RWPE1 (cell line): ENCODE measurements at places on chromosomes 4 and X.

DNA sequence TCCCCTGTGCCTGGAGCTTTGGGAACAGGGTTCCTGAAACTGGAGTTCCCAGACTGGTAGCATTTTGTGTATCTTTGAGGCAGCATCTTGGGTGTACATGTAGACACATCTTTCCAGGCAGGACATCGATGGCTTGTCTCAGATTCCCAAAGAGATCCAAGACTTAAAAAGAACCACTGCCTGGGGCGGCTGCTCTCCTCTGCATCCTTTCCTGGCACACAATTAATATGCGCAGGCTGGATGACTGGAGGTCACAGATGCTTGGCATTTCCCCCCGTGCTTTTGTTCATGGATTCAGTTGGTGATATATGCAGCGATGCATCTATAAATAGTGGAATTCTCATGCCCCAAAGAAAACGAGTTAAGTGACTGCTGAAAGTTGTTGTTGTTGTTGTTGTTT lies 80.5 kb downstream of the CLDN34 start:
- DNase-seq = no peak

DNA sequence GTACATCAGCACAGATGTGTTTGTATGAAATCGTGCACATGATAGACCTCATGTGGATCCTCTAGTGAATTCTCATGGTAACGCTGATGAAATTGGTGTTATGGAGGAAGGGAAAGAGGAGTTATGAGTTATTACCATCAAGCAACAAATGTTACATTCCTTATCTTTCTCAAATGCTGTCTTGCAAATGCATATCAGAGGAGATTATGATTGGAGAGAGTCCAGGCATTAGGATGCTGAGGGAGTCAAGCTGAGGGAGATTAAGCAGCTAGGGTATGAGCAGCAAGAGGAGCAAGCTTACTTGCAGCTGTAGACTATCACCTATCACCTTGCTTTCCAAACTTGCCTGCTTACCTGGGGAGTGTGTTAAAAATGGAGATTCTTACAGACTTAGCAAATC lies 36.8 kb upstream of the SFRP2 start:
- no peak for DNase-seq

GRCh38 chrX:97402903-97403302 lies 519.2 kb downstream of the RPA4 start:
- no peak for DNase-seq

DNA sequence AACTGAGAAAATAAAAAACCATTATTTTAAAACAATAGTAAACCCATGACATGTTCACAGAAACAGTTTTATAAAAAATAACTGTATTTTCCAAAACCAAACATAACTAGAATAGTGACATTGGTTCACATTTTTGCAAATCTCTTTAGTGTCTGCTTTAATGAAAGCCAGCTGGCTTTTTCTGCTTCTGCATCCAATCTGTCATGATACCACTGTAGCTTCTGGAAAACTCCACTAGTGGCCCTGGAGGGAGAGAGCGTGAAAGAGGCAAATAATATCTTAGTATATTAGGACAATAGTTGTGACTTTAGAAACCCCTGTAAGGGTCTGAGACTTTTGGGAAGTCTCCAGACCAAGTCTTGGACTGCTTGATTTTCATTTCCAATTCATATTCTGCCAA lies 31.1 kb downstream of the FGFBP1 start:
- DNase-seq = no peak

DNA sequence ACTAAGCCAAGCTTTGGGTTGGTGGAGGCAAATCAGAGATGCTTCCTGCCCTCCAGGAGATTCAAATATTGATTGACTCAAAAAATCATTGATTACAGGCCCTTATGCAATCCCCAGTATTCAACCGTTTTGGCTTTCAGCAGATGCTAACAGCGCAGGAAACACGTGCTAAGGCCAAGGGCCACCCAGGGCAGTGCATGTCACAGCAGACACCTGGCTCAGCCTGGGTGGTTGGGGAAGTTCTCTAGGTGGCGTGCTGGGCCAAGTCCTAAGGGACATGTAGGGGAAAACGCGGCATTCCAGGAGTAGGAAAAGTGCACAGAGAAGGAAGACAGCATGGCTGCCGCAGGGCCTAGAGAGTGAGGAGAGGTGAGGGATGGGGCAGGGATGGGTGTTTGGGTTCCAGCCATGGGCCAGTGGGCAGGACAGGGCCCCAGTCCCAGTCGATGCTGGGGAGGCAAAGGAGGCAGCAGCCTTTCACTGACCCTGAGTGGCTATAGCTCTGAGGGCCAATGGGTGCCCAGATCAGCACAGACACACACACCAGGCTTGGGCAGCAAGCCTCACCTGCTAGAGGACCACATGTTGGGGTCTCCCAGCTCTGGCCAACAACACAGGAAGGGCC lies 239.1 kb downstream of the EVC2 start:
- no peak for DNase-seq

DNA sequence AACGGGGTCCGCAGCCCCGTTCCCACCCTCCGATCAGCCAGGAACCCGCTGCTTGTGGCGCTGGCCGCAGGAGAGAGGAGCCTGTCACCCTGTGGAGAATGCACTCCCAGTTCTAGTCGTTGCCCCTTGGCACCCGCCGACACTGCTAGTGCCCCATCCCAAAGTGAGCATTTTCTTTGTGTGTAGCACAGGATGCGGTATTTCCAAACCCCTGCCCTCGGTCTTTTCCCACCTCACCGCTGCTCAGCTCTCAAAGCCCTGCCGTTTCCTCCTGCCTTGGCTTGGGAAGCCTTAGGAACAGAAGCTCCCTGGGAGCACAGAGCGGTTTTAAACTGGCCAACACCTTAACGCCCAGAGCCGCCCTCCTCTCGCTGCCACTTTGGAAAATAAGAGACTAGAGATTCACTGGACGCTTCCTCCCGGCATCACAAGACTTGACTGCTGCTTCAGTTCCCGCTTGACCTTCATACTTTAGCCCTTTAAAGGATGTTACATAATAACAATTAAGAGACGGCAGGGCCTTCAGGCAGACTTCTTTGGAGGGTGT lies 772 bp downstream of the CYP4V2 start:
- peak; percentile 46 for DNase-seq

- DNase-seq = no peak
Observed at GRCh38 chr4:120304801-120305200, 238.2 kb upstream of the MAD2L1 start.

- DNase-seq = no peak
Observed at GRCh38 chr4:3316146-3316545, 23.3 kb downstream of the RGS12 start.

DNA sequence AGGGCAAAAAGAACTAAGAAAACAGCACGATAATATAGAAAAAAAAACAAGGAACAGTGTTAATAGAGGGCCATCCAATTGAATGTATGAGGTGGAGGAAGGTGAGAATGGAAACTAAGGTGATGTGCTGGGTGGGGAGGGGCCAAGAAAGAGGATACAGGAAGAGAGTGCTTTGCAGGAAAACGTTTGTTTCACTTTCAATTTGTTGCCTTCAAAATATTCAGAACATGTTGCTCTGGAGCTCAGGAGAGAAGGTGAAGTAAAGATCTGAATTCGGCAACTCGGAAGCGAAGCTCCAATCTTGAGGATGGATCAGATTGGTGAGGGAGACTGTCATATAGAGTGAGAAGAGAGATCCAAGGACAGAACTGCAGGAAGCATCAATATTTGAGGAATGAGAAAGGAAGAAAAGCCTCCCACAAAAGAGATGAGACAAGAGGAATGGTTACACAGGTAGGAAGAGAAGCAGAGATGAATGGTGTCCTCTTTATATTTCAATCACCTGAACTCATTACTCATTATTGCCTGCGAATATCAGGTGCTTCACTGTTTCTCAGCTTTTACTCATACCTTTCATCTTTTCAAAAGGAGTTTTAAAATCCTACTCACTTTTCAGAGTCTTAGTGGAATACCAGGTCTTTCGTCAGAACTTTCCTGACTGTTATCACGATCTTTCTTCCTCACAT lies 14.7 kb upstream of the SEC24D start:
- DNase-seq = no peak

DNA sequence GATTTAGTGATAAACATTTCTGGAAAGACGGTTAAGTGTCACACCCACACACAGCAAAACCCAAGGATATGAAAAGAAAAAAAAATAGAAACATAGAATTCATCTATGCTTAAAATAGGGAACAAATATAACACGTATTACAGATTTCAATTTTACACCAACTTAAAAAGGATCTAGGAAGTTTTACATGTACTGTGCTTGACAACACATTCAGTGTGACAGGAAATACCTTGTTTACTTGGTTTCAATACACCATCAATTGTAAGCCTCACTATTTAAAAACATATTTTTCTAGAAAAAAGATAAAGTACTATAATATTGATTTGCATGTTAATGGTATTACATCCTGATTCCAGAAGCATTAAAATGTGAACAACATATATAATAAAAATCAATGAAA lies 77.0 kb upstream of the SPRY1 start:
- DNase-seq = no peak

DNA sequence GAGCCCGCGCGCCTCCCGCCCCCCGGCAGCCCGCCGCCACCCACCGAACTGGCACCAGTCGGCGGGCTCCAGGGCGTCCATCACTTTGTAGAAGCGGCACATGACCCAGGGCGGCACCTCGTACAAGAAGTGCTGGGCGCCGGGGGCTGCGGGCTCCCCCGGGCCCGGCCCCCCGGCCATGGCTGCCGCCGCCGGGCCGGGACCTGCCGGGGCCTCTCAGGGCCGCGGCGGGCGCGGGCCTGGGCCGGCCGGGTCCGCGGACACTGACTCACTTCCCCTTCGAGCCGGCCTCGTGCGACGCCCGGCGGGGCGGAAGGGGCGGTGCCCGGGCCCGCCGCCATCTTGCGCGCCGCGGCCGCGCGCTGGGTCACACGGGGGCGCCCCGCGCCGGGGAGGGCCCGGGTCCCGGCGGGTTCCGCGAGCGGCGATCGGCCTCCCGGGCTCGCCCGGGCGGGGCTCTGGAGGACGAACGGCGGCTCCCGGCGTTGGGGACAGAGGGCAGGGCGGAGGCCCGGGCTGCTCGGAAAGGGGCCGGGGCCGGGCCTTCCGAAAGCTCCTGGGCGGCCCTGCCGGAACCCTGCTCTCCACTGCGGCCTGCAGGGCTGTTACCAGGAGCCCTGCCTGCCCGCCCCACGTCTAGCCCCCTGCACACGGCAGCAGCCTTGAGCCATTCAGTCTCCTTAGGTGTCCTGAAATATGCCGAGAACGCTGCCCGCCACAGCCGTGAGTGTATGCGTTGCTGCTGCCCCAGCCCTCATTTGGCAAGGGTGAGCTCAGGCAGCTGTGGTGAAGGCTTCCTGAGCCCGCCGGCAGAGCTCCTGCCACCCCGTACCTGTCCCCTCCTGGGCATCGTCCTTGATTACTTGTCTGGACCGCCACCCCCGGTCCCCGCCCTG lies at the start of gene IRAK1:
IRAK1 (minus strand) TSS at position 270 of the 896 bp plus-strand sequence; CDS start at position 180, 90 bp downstream.
- peak; percentile 62 for DNase-seq

DNA sequence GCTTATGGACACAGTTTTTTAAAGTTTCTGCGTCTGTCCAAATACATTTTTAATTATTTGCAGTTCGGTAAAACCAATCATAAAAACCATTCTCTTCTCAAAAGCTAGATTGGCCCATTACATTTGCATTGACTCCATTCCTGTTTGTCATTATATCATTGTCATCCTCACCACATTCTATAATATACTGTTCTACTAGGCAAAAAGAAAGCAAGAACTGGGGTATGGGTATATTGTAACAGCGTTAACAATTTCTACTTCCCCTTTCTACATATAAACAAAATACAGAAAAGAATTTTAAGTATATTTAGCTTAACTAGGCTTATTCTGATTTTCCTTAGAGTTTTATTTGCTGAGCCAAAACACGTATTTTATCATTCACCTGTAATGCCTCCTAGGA lies 91.8 kb downstream of the RAP1GDS1 start:
- DNase-seq = no peak

DNA sequence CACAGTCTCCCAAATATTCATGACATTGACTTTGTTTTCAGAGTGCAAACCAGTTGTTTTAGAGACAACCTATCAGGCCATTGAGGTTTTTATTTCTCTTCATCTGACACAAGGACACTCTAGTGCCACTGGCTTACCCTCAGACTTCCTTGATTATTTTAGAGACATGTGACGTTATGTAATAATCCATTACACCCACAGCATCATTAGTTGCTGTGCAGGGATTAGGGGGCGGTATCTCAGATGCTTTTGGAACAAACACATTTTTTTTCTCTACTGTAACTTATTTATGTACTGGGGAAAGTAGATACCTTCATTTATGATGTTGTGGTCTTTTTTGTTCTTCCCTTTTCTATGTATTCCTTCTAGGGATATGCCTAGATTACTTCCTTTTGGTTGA lies 2293.1 kb downstream of the PCDH7 start:
- DNase-seq = no peak

DNA sequence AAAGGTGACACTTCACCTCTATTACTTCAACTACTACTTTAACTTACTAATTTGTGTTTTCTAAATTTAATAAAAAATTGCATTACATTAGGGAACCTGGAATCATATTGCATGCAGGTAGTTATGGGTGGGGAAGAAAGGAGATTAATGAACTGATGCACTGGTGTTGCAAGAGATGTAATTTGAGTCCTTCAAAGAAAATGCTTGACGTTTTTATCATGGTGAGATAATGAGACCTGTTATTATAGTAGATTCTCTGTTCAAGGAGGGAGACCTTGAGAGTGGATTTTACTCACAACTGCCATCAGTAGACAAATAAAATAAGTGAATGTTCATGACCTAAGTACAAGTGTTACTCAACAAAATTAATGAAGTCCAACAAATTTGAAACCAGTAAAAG lies 26.4 kb upstream of the MED14 start:
- DNase-seq = no peak

DNA sequence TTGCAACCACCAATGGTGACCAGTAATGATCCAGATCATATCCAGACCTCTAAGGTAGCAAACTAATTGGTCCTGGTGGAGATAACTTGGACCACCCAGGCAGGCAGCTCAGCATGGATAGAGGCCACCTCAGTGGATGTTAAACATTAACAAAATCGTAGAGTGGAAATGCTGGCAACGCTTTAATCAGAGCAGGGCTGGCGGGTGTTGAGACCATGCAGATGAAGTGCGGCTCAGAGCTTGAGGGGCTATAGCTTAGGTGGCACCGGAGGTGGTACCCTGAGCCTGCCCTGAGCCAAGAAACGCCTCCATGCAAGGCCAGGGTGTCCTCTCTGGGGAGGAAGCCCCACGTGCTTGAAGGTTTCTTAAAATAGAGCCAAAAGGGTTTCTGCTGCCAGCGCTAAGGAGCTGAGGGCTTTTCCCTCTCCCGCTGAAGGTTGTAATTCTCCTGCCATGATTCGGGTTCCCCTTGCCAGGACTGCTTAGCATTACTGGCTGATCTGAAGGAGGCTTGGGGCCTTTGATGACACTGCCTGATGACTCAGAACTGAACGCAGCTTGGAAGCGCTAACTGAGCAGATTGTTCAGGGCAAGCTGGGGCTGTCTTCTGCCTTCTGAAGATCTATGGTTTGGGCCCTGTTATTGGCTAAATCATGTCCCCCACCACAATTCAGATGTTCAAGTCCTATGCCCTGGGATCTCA lies 177.8 kb upstream of the ATP6AP2 start:
- DNase-seq = peak; percentile 11

DNA sequence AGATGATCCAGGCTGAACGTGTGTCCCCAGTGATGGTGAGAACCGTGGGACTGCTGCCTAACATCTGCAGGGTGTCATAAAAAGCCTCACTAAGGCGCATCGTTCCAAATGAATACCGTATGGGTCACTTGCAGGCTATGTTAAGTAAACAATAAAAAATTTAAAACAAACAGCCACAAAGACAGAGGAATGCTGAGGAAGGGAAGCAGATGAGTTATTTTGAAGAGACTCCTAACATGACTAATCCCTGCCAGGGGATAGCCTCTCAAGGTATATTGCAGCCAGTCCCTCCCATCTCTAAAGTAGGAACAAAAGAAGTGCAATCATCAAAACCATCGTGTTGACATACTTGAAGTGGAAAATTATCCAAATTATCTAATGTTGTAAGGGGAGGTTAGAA lies 83.8 kb downstream of the UNC5C start:
- peak; percentile 1 for DNase-seq

- DNase-seq = no peak
Observed at GRCh38 chr4:105956569-105956968, 61.3 kb downstream of the NPNT start.
